ENCODE measurements at places on chromosomes 11 and 22.
A peak's percentile ranks its signal among the peaks of the same experiment; 100 is the strongest.

DNA sequence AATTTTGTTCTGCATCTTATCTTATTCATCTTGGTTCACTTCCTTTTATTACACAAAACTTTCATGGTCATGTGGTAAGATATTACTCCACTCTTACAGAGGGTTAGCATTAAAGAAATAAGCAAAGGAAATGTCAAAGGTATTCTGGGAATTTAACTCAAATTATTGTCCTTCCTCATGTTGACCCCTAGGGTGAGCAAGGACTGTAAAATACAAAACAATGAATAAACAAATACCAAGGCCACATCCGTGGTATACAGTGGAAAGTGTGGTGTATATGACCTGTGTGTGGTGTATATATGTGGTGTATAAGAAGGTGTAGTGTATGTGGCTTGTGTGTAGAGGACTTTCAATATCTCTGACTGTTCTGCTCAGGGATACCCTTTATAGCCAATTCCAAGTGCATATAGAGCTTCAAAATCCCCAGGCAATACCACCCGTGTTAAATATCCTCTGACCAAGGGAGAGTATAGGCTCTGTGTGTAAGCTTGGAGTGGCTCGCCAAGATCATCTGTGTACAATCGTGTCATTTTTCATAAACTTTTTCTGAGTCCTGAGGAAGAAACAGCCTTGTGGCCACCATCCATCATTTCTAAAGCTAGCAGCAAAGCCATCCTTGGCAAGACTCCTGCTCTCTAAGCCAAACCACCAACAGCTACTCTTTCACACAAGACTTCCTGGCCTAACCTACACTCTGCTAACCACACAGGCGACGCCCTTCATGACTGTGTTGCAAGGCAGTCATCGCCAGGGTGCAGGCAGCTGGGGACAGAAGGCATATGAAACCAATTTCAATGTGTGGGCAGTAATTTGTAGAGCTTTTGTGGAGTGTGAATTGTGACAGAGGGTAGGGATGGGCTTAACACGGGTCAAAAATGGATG is 548.0 kb downstream of the ETS1 start:
- DNase-seq, result peak; percentile 8

DNA sequence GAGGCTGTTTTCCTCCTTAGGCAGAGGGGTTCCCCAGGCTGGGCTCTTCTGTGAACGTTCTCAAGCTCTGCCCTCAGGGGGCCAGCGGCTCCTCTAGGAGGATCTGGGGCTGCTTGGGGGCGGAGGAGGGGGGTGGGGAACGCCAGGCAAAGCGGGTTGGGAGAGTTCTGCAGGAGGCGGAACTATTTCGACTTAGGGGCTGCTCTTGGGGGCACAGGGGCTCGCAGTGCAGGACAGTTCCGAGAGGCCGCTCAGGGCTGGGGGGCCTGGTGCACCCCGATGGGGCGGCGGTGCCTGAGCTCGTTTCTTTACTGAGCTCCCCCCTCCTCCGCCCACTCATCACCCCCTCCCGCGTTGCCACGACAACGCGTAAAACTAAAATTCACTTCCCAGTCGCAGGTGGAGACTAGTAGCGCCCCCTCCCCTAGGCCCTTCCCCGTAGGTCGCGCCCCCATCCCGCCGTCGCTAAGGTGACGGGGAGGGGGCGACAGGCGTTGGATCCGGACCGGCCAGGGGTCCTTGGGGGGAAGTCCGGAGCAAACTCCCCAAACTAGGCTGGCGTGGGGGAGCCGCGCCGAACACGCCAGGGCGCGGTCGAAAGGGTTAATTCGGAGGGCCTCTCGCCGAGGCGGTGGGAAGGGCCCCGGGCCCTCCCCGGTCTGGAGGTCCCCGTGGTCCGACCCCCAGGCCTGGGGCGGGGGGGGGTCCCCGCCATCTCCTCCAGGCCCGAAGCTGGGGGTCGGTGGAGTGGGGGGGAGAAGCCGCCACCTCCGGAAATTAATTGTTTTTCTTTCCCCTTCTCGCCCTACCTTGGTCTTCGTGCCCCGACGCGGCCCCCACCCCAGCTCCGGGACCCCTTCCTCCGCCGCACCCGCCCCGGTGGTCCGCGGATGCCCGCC is 857 bp downstream of the SHANK3 start:
- DNase-seq, result peak; percentile 7

DNA sequence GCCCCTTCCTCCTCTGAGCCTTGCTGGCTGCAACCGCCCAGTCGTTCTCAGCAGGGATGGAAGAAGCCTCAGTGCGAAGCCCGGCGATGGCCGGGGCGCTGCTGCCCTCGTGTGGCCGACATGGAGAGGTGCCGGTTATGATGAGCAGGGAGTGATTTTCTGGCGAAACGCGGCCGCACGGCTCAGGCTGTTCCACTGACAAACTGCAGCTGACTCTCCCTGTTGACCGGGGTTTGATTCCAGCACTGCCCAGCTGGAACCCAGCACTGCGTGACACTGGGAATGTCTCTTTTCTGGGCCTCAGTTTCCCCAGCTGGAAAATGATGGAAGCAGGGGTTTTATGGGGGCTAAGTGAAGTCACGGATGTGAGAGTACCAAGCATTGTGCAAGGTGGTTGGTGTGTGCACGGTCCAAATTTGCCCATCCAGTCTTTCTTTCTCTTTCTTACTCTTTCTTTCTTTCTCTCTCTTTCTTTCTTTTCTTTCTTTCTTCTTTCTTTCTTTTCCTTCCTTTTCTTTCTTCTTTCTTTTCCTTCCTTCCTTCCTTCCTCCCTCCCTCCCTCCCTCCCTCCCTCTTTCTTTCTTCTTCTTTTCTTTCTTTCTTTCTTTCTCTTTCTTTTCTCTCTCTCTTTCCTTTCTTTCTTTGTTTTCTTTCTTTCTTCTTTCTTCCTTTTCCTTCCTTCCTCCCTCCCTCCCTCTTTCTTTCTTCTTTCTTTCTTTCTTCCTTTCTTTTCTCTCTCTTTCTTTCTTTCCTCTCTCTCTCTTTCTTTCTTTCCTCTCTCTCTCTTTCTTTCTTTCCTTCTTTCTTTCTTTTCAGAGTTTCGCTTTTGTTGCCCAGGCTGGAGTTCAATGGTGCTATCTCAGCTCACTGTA is 25.8 kb upstream of the MPPED1 start:
- DNase-seq, result peak; percentile 83

- no peak for DNase-seq
These were observed 42.5 kb upstream of the CHKA start for GRCh38 chr11:68163691-68164090.

- DNase-seq, result no peak
These were observed 8.2 kb upstream of the TBC1D22A start for GRCh38 chr22:46754110-46754799.

DNA sequence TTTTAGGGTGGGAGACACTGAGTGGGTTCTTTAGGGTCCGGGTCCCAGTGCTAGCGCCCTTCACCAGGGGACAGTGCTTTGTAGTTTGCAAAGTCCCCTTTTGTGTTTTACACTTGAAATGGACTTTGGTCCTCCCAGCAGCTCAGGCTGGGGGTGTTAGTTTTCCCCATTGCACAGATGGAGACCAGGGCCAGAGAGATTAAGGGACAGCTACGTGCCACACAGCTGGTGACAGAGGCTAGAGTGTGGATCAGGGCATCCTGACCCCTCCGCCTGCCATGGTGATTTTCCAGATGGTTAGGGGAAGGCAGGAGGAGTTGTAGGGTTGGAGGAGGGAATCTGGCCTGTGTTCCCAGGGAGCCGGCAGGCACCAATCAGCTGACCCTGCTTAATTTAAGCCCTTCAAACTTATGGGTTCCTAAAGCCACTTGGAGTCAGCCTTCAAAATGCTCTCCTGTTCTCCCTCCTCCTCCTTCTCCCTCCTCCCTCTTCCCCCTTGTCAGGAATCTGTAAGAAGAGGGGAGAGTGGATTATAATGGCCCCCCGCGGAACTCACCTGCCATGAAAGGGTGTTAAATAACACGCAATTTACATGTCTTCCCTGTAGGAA is 22.5 kb upstream of the MPPED1 start:
- DNase-seq, result no peak

DNA sequence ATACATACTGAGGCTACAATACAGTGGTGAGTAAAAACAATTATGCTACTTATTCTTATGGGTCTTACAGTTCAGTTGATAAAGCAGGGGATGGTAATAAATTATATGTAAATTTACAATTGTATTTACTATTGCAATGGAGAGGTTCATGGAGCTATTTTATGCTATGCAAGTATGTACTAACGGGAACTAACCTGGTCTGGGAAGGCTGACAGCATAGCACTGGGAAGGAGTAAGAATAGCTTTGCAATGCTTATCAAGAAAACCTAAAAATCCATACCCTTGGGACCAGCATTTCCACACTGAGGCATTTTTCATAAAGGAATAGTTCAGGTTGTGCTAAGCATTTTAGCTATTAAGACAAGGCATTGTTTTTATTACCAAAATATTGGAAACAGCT is 700.6 kb downstream of the NELL1 start:
- DNase-seq, result no peak

DNA sequence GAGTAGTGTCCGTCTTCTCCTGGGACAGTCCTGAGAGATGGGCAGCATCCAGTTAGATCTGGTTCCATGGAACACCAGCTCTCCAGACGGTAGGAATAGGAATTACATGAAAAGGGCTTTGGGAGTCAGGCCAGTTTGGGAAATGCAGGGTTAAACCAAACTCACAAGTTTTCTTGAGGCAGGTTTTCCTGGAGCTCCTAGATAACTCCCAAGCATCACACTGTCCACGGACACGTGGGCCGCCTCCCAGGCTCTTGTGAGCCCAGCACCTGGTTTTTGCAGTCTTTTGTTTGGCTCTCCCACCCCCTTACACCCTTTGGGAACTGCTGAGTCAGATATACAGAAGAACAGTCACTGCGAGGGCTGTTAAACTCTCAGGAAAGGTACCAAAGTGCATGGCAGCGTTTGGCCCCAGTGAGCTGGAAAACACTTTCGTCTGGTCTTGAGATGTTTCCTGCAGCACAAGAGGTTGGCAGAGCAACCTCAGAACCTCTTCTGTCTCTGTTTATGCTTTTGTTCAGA is 90.0 kb downstream of the BCR start:
- peak; percentile 38 for DNase-seq

DNA sequence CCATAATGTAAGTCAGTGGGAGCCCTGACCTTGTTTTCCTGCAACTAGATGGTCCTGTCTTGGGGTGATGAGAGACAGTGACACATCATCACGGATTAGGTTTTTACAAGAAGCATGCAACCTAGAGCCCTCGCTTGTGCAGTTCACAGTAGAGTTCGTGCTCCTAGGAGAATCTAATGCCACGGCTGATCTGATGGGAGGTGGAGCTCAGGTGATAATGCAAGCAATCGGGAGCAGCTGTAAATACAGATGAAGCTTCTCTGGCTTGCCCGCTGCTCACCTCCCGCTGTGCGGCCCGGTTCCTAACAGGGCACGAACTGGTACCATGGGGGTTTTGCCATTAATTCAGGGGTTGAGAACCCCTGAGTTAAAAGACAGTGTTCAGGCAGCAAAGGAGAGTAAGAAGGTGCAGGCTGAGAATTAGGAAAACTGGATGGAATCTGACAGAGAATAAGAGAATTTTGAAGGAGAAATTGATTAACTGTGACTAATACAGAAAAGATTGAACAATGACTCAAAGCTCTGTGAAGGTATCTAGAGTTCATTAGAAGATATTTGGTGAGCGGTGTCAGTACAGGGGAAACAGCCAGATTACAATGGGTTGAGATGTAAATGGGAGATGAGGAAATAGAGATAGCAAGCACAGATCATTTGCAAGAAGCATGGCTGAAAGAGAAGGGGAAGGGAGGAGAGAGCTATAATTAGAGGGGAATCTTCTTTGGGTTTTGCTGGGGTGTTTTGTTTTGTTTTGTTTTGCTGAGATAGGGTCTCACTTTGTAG is 21.0 kb downstream of the WEE1 start:
- no peak for DNase-seq

- DNase-seq, result no peak
These were observed 60.6 kb downstream of the MICAL2 start for GRCh38 chr11:12170984-12171383.

DNA sequence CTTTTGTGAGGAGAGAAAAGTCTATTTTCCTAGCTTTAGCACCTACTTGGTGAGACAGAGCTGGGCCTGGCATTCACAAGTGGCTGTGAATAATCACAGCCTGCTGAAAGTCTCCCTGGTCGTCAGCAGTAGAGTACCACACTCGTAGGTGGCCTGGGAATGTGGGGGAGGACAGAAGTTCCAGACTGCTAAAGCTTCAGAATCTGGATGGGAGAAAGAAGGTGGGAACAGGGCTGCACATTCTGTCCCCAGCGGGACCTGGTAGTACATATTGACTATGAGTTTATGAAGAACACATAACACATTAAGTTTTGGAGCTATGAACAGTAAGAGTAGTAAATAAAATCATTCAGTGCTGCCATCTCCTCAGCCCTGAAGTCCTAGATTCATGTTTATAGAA is 19.0 kb upstream of the LIMK2 start:
- no peak for DNase-seq

GRCh38 chr11:7931168-7931567 is at the start of gene OR10A6:
TSS of gene OR10A6 (minus strand) at chr11:7931268. CDS start at chr11:7928662, 2,606 bp downstream.
- DNase-seq, result no peak

GRCh38 chr11:72333661-72334060 is 89.7 kb upstream of the PHOX2A start:
- no peak for DNase-seq

DNA sequence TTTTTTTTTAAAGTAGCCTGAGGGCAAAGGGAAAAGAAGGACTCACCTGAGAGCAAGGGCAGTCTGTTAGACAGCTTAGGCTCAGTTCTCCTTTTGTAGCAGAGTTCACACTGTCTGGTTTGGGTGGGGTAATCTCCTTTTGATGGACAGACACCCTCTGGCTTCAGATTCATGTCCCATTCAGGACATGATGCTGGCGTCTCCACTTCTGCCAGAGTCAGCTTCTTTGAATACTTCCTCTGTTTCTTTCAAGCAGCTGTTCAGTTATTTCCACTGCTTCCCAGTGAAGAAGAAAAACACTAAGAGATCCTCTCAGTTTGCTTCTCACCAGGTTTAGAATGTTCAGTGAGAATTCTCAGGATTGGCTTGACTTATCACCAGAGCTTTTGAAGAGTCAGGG is 79.0 kb upstream of the HSD17B12 start:
- no peak for DNase-seq

DNA sequence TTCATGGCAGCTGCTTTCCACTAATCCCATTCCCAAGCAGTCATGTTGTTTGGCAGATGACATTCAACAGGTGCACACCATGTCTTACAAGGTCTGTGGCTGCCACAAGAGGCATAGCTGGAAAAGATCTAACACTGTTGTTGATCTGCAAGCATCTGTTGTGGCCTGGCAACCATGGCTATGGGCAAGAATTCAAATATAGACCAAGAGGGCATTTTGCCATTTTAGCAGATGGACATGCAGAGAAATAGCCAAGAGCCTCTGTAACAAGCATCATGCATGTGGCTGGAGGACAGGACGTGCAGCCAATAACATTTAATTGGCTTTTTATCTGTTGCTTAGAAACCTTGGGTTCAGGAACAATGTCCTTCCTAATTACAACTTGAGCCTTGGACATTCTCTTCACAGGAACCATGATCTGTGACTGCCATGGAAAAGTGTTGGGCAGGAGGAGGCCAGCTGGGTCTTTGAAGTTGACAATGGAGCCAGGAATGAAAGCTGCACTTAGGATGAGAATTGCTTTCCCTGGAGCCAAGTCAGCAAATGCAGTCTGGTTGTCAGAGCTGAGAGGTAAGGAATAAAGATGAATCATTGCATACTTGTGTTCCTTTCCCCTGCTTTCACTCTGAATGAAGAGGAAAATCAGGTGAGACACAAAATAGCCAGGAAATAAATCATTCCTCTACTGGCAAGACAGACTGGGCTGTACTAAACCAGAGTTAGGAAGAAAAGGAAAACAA is 113.6 kb upstream of the ANO5 start:
- DNase-seq, result no peak

Measured in germinal center (tissue), 1 donor.